Stimulated activated CD4-positive, alpha-beta T cell treated with anti-CD3 and anti-CD28 coated beads, Interleukin-2, amount 100 ng/mL, for 4 hours (primary cell): ENCODE measurements at places on chromosomes 6 and 20.

DNA sequence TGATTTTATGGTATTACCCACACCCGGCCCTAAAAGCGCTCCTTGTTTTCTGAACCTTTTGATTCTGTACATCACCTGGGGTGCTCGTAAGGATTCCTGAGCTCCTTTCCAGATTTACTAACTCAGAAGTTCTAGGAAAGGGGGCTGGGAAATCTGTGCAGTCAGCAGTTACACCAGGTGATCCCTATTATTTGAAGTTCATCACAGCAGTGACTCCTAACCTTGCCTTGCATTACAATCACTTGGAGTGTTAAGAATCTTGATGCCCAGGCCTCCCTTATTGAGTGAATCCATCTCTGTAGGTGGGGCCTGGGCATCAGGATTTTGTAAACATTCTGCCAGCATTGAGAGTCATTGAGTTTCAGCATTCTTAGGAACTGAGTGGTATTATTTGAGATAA lies 44.7 kb downstream of the BMP6 start:
- no peak for DNase-seq

GRCh38 chr6:150936021-150936555 lies 70.6 kb downstream of the MTHFD1L start:
- no peak for DNase-seq

DNA sequence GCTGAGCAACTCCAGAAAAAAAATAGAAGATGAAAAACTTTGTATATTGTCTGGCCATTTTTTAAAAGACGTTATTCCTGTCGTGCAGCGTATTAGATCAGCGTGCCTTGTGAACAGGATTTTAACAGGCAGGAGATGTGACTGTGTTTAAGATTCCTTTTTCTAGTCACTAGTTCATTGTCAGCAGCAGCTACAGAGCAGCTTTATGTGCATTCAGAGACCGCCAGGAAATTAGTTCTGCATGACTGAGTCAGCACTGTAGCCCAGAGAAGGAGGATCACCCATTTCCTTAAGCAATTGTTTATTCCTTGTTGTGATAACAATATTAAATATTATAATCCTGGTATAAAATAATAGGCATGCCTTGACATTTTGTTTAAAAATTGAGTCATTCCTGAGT lies 75.4 kb upstream of the ADGRB3 start:
- DNase-seq: no peak

GRCh38 chr6:138162955-138163575 lies 1.3 kb downstream of the ARFGEF3 start:
- DNase-seq: no peak

- no peak for DNase-seq
Observed at GRCh38 chr6:11223286-11223864, 9.1 kb downstream of the NEDD9 start.

DNA sequence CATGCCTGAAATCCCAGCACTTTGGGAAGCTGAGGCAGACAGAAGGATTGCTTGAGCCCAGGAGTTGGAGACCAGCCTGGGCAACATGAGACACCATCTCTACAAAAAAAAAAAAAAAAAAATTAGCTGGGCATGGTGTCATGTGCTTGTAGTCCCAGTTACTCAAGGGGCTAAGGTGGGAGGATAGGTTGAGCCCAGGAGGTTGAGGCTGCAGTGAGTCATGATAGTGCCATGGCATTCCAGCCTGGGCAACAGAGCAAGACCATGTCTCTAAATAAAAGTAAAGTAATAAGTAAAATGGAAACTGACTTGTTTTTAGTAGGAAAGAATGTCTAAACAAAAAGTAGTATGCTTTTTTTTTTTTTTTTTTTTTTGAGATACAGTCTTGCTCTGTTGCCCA lies 240.7 kb downstream of the ARID1B start:
- no peak for DNase-seq

GRCh38 chr6:107862383-107862782 lies 38.3 kb upstream of the SCML4 start:
- DNase-seq: no peak

GRCh38 chr6:50853939-50854338 lies 35.3 kb downstream of the TFAP2B start:
- DNase-seq: no peak

DNA sequence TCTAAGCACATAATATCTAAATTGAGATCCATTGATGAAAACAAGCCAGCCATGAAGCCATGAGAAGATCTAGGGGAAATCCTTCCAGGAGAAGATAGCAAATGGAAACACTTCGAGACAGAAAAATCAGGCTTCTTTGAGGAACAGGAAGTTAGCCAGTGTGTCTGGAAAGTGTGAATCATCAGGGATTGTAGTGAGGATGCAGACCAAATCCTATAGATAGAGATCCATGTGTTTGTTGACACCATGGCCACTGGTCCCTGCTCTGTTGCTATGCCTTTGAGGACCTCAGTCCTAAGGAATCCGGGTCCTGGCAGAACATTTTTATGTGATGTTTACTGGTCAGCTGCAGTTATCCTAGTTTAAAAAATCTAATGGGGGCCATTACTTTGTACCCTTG lies 6.6 kb upstream of the ELOVL2 start:
- no peak for DNase-seq

- DNase-seq: no peak
Observed at GRCh38 chr6:150072201-150072600, 3.3 kb upstream of the ULBP3 start.

DNA sequence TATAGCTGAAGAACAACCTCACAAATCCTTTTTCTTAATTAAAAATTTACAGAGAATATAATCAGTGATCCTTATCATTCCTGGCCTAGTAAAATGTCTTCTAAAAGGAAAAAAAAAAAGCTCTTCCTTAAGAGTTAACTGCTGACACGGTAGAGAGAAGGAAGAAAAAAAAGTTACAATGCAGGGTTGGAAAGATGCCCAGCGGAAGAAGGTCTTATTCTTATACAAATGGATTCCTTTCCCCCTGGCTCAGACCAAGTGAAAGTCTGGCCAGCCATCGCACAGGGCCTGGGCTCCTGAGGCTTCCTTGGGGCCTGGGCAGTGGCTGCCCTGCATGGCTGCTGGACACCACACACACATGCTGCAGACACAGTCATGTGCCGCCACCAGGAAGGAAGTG lies 688.6 kb downstream of the TENT5A start:
- no peak for DNase-seq

DNA sequence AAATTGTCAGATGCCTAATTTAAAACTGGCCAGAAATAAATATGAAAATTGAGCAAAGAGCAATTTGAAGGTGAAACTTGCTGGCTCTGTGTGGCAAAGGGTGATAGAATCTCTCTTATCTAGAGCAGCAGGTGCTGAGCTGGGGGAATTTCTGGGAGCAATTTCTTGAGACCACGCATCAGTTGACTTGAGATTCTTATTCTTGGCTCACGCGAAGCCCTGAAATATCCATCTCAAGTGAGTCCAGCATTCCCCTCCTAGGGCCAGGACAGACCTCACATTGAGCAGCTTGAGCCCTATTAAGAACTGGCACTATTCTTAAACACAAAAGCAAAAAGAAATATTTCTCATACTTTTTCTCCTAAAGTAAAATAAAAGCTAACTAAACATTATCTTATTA lies 66.3 kb downstream of the MAP7 start:
- no peak for DNase-seq

DNA sequence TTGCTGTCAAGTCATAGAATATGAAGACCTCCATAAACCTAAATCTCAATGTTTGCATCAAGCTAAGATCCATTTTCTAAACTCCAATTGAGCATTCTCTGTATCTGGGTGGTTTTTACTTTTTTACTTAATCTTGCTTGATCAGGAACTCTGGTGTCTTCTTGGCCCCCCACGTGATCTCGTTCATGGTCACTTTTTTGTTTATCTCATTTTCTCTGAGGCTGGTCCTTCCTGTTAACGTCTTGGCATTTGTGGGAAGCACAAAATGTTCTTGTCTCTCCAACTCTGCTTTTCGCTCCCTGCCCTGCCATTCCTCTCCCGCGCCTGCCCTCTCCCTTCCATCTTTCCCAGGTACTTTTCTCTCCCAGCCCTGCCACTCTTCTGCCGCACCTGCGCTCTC lies 14.0 kb upstream of the MAPRE1 start:
- DNase-seq: no peak

DNA sequence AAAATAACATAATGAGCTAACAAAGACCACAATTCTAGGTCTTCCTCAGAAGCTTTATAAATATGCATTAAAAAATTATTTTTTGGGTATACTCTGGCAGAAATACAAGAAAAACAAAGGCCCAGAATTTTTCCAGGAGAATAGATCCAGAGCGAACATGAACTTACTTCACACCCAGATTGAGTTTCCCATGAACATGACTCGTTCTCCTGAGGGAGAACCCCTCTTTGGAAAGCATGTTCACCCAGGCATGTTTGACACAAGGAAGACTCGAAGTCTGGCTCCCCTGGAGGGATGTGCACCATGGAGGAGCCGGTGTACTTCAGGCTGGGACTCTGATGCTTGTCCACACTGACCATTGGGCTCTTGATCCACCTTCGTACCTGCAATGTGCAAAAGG lies 56.1 kb downstream of the SGK1 start:
- DNase-seq: no peak
